MG63 (cell line): ENCODE measurements at places on chromosomes 12 and 14. TPM values are rescaled to one million over a fixed set of nuclear protein-coding genes. Genes with fewer than 3 reads are reported as not detected.

GRCh38 chr12:109923481-109924245 lies 23.6 kb downstream of the TCHP start:
- DNase-seq: no peak

Gene FAM177A1
- 15.7 and 38.3 TPM in 2 replicates for total RNA-seq

GRCh38 chr12:11695321-11695720 lies 45.8 kb downstream of the ETV6 start:
- DNase-seq: peak; percentile 64

GRCh38 chr12:13390381-13390861 lies 193.9 kb downstream of the EMP1 start:
- DNase-seq: peak; percentile 98

GRCh38 chr12:104583301-104583700 lies 126.6 kb downstream of the CHST11 start:
- DNase-seq: no peak
